Stimulated activated CD4-positive, alpha-beta T cell treated with anti-CD3 and anti-CD28 coated beads, Interleukin-12 subunit alpha, Interleukin-12 subunit beta, amount 100 ng/mL, for 48 hours (primary cell): ENCODE measurements at places on chromosomes 3 and 15.

DNA sequence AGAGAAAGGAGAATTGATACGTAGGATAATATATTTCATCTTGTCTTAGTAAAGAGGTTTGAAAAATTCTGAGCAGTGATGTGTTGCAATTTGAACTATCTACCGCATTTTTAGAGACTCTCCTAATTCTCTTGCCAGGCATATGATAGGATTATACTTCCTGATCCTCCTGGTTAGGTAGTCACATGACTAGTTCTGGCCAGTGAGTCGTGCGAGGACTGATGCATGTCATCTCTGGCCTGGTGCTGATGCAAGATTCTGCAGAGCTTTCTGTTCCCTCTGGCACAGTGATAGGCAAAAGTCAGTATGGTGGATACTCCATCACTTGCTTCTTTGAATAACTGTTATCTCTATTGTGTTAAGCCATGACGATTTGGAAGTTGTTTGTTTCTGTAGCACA lies 277.6 kb upstream of the NAALADL2 start:
- no peak for DNase-seq

DNA sequence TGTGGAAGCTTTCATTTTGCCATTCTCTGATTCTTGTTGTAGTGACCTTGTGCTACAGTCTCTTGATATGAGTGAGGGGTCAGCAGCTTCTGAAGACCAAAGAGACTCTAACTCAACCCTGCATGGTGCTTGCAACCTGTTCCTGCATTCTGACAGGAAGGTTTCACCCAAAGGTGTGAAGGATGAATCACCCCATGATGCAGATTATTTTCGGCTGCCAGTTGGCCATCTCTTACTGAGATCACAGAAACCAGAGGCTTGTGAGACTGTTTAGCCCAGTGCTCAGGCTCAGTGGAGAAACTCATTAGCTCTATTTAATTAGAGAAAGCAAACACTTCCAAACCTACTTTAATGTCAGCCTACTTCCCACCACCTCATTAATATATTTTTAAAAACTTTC lies 29.2 kb upstream of the TPRG1 start:
- no peak for DNase-seq

DNA sequence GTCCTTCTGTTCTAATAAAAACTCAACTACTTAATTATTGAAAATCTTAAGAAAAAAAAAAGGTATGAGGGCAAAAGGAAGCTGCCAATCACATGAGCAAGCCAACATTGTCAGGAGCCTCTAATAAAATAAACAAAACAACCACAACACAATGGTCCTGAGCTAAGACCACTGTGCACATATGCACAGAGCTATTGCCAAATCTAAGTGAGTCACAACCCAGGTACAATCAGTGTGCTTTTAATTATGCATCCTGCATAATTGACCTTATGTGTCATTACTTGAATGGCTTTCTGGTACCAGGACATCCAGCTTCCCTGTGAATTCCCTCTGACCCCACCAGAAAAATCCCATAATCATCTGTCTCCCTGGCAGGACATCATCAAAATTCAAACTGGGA lies 639.8 kb downstream of the MAGI1 start:
- DNase-seq: no peak

GRCh38 chr15:80819001-80819400 lies 39.8 kb downstream of the CEMIP start:
- DNase-seq: no peak

GRCh38 chr15:95520511-95520910 lies 810.0 kb upstream of the NR2F2 start:
- no peak for DNase-seq

DNA sequence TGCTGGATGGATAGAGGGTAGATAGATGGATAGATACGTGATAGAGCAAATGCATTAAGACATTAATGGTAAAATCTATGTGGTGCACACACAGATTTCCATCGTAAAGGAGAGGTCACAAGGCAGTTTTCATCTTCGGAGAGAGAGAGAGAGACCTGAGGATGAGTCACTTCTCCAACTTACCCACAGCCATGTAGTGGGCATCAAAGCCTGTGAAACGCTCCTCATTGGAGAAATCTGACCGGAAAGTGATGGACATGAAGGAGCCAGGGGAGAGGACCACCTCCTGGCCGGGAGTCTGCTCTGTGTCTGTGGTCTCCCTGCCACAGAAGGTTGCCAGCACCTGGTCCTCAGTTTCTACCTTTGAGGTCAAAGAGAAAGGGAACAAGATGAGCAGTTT lies 29.2 kb downstream of the MASP1 start:
- no peak for DNase-seq

DNA sequence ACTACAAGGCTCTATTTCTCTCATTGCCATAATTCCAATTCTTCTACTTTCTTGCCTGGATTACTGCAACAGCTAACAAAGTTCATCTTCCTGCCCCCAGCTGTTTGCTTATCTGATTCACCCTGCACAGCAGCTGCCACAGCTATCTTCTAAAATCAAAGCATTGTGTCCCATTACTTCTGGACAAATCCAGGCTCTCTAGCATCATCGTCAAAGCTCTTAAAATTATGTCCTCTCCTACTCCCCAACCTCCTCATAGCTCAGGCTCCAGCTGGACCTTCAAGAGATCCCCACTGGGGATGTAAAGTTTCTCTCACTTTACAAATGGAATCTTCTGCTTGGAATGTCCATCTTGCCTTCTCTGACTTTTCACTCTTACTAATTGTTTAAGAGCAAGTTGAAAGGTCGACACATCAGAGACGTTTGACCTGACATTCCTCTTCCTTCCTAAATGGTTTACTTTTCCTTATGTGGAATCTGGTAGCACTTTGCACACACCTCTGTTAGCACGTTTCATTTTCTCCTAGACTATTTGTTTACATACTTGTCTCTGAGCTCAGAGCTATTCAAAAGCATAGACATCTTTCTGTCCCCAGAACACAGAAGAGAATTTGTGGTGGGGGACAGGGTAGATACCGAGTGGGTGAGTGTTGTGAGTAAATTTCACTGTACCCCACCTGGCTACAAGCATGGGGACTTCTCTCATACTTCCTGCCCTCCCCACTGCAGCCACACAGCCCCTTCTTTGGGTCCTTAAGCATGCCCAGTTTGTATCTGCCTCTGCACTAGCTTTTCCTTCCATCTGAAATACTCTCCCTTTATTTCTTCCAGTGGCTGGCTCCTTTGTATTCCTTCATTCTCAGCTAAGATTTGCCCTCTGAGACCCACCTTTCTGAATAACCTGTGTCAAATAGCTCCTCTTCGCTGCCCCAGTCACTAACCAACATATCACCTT lies 77.9 kb downstream of the SERPINI1 start:
- DNase-seq: no peak
